ENCODE measurements at places on chromosomes 1 and 21.

DNA sequence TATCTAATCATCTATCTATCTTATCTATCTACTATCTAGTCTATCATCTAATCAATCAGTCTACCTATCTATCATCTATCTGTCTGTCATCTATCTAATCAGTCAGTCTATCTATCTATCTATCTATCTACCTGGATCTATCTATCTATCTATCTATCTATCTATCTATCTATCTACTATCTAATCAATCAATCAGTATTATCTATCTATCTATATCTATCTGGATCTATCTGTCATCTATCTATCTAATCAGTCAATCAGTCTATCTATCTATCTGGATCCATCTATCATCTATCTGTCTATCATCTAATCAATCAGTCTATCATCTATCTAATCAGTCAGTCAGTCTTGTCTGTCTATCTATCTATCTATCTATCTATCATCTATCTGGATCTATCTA lies 26.9 kb upstream of the C1orf174 start:
- DNase-seq = no peak

DNA sequence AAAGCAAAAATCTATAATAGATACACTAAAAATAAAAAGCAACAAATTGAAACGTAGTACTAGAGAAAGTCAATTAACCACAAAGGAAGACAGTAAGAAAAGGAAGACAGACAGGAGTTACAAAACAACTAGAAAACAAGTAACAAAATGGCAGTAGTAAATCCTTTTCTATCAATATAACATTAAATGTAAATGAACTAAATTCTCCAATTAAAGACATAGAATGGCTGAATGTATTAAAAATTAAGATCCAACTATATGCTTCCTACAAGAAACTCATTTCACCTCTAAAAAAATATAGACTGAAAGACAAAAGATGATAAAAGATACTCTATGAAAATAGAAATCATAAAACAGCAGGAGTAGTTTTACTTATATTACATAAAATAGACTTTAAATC lies 79.1 kb downstream of the CTH start:
- no peak for DNase-seq

DNA sequence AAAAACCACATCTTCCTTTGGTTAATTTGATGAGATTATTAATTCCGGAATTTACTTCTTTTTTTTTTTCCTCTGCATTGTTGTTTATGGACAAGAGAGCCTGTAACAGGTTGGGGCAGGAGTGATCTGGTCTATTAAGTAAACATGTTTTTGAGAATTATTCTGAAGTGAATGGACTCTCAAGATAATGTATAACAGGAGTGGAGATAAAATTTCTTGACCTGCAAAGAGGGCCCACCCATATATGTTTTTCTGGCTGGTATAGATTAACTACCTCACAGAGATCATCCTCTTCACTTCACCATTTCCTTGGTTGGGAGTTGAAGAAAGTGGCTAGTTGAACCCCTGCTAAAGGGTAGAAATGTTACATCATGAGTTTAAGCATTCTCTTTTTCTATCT lies 10.7 kb downstream of the DDI2 start:
- DNase-seq = no peak

DNA sequence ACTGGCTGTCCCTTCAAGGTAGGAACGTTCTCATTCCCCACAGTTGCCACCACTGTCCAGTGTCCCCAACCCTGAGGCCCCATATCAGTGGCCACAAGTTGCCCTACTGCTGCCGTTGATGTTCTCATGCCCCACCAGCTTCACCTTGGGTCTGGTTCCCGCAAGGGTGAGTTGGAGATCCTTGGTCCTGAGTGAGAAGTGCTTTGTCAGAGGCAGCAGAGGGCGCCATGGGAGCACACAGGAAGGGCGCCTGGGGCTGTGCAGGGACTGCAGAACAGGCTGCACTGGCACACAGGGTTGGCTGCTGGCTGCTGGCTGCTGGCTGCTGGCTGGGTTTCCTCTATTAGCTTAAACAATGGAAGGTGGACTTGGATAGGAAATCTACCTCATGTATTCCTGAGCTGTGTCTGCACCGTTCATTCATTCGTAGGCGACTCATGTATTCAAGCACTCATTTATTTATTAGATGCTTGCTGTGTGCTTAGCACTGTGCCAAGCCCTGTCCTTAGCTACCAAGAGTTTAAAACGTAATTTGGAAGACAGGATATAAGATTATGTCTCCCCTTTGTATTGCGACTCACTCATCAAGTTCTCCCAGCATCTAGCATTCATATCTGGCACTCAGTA lies 2.1 kb upstream of the S100A9 start:
- DNase-seq = peak; percentile 76

GRCh38 chr21:31725202-31725839 lies 6.6 kb downstream of the SCAF4 start:
- no peak for DNase-seq

DNA sequence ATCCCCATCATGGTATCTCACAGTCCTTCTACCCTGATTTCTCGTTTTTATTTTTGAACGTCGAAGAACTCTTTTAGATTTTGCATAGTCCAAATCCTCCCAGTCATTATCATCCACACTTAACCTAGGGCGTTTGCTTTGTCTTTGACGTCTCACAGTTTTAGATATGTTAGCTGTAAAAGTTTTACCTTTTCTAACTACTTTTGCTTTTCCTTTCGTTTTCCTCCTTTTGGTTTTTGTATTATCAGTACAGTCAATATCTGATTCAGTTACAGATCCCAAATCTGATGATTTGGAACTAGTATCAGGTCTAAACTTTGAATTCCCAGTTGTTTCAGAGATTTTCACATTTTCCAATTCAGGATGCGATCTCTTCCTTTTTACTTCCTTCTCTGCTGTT lies 13.1 kb upstream of the PSMG1 start:
- DNase-seq = no peak

DNA sequence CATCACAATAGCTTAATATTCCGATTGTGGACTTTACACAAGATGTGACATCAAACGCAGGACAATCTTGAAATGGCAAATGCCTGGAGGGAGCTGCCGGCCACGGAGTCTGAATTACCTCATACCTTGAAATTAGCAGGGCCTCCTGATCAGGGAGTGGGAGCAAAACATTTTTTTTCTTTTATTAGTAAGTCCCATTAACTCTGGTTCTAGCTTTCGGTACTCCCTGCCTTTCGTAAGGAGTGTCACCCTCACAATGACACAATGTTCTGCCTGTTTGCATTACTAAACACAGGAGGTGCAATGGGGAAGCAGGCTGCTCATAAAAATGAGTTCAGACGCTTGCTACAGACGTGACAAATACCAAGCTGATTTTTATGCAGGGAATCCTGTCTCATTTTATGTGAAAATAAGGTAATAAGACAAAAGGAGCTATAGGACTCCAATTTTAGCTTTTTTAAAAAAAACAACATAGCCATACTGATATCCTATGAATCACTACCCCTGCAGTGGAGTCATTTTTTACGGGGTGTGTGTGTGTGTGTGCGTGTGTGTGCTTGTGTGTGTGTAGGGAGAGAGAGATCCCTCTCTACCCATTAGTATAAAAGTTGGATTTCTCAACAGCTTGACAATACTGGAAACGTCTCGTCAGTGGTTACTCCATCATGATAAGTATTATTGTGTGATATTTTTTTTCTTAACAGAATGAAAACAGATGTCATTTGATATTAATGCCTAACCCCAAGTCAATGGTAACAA lies 205.1 kb upstream of the RUNX1 start:
- no peak for DNase-seq
